ENCODE measurements at places on chromosomes 3 and 15.
A peak's percentile ranks its signal among the peaks of the same experiment; 100 is the strongest.

- peak; percentile 59 for DNase-seq
- no peaks in the 10 kb centered on the region for H3K4me1 ChIP-seq
- no peaks in the 10 kb centered on the region for H3K36me3 ChIP-seq
- no peak overlapping the region for H3K4me3 ChIP-seq
- no peak overlapping the region for H3K27ac ChIP-seq
- H3K27me3 ChIP-seq: no peaks in the 10 kb centered on the region
Observed at GRCh38 chr3:152365766-152366593, 97.3 kb downstream of the MBNL1 start.

GRCh38 chr3:178628037-178628436 lies 91.8 kb downstream of the KCNMB2 start:
- H3K4me1 ChIP-seq: no peaks in the 10 kb centered on the region
- H3K27ac ChIP-seq: no peak overlapping the region
- no peak overlapping the region for H3K4me3 ChIP-seq
- DNase-seq: no peak
- H3K36me3 ChIP-seq: no peaks in the 10 kb centered on the region

GRCh38 chr3:143826296-143826695 lies 22.0 kb downstream of the SLC9A9 start:
- H3K4me3 ChIP-seq: no peak overlapping the region
- H3K36me3 ChIP-seq: no peaks in the 10 kb centered on the region
- peaks cover 6% of the 10 kb centered on the region for H3K4me1 ChIP-seq
- H3K27ac ChIP-seq: no peak overlapping the region
- no peaks in the 10 kb centered on the region for H3K27me3 ChIP-seq
- DNase-seq: no peak

- no peaks in the 10 kb centered on the region for H3K36me3 ChIP-seq
- no peak overlapping the region for H3K4me3 ChIP-seq
- H3K27me3 ChIP-seq: no peaks in the 10 kb centered on the region
- no peak overlapping the region for H3K27ac ChIP-seq
Observed at GRCh38 chr3:112805126-112805525, 41.5 kb downstream of the CD200R1L start.

DNA sequence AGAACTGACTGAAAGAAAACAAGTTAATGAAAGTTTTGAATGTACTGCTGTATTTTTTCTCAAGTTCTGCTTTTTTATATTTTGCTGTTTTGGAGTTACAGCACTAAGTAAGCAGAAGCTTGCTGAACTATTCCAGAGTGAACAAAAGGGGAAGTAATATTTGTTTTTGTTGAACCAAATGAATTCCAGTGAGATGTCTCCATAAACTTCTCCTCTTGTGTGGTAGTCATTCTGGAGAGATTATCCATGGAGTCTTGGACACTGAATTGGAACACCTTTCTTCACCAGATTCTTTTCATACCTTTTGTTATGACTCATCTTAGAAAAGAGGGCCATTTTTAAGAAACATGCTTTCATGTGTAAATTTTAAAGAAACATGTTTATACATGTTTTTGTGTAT lies 8.8 kb downstream of the ANKUB1 start:
- H3K27me3 ChIP-seq: no peaks in the 10 kb centered on the region
- H3K4me1 ChIP-seq: peaks cover 11% of the 10 kb centered on the region
- H3K4me3 ChIP-seq: peak overlapping the region; percentile 1

All from astrocyte (in vitro differentiated cells and primary cell).